Suppressor macrophage (primary cell): ENCODE measurements at places on chromosomes 1 and 21.

- no peak for DNase-seq
Measured at GRCh38 chr1:25361901-25362300, 23.8 kb downstream of the TMEM50A start.

DNA sequence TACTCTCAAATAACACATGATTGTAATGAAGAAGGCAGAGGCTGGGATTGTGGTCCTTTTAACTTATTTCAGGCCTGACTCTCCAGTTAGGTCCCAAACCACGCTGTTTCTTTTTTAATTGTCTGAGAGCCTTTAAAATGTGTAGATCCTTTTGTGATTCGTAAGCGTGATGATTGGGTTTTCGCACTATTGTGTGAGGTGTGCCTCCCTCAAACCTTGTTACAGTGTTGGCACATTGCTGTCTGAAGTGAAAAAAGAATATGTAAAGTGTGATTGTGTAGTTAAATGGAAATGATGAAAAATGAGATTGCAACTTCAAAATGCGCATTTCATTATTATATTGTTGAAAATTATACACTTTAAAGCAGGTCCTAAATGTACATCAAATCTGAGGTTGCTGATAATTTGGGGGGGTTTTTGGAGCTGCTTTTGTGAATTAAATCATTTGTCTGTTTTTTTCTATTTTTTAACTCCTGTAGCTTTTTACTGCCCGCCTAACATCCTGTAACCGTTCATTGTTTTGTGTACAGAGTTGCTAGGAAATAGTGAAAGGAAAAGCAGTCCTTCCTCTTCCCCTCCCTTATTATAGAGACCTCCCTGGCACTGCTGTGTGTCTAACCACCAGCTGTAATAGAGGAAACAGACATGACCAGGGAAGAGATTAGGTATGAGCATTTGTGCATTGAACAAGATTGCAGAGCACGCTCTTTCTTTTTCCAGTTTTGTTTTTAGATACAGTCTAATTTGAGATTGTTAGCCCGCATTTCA lies 43.3 kb downstream of the IARS2 start:
- no peak for DNase-seq

DNA sequence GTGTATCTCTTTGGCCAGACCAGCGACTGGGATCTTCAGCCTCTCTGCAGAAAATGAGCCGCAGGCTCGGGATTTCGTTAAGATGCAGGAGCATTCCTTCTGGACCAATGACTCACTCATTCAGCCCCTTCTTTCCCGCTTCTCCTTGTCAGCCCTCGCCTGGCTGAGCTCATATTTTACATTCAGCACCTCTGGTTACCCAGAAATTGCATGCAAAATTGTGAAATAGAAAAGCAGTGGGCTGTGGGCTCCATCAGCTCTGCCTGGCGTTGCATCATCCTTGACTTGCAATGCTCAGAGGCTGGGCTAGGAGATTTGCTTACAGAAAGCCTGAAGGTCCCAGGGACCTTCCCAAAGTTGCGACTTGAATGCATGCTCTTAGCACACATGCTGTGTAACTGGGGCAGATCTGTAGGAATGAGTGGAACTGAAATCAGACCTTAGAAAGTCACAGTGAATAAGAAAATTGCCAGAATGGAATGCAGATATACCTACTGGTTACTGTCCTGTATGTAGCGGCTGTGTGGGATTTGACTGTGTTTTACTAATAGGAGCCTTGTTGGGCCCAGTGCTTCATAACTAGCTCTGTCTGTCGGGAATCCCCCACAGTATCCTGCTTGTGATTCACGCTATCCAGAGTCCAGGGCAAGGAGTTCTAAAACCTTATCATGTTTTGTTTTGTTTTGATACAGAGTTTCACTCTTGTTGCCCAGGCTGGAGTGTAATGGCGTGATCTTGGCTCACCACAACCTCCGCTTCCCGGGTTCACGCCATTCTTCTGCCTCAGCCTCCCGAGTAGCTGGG lies 444.8 kb downstream of the KIF26B start:
- peak; percentile 87 for DNase-seq

DNA sequence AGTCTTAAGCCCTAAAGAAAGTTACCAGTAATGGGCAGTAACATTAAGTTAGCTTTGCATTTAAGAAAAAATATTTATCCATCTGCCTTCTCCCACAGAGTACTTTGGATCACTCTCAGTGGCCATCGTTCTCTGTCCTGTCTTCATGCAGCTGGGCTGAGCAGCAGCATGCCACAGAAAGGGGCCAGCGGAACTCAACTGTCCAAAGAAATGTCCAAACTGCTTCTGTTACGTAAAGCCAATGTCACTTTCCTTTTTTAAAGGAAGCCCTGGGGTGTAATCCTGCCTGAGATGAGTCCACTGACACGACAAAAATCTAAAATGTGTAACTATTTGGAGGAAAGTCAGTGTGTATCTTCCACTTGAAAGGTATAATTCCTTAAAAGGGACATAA lies 291.6 kb downstream of the SMYD3 start:
- peak; percentile 68 for DNase-seq

GRCh38 chr1:228347181-228347580 lies 59.5 kb downstream of the TRIM11 start:
- no peak for DNase-seq

GRCh38 chr1:218658269-218658668 lies 313.1 kb downstream of the TGFB2 start:
- no peak for DNase-seq

GRCh38 chr1:101101360-101101759 lies 75.8 kb upstream of the DPH5 start:
- no peak for DNase-seq

- DNase-seq, result no peak
Measured at GRCh38 chr1:192887426-192887825, 78.6 kb downstream of the RGS2 start.

- no peak for DNase-seq
Measured at GRCh38 chr1:2135941-2136340, 58.6 kb downstream of the FAAP20 start.

- no peak for DNase-seq
Measured at GRCh38 chr1:86991549-86992186, 77.2 kb downstream of the HS2ST1 start.

GRCh38 chr1:201447903-201448871 lies 20.8 kb downstream of the PHLDA3 start:
- peak; percentile 75 for DNase-seq

GRCh38 chr1:40476924-40477677 lies at the start of gene ZFP69:
TSS of gene ZFP69 (plus strand) at chr1:40477290. CDS start at chr1:40479362, 2,072 bp downstream.
- peak; percentile 76 for DNase-seq

- DNase-seq, result peak; percentile 39
Measured at GRCh38 chr1:228452194-228453021, 34.8 kb upstream of the RNF187 start.

DNA sequence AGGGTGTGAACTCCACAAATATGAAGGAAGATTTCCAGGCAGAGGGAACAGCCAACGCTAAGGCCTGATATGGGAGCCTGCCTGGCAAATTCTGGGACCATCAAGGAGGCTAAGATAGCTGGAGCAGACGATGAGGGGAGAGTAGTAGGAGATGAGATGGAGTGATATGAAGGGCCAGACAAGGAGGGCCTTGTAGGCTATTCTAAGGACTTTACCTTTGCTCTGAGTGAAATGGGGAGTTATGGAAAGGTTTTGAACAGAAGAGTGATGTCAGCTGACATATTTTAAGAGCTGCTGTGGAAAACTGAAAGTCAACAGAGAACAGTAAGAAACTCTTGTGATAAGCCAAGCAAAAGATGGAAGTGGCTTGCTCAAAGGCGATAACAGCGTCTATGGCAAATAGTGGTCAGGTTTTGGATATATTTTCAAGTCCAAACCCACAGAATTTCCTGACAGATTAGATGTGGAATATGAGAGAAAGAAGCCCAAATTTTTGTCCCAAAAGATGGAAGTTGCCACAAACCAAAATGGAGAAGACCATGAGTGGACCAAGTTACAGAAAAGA lies 2.1 kb upstream of the TP53BP2 start:
- DNase-seq, result no peak

DNA sequence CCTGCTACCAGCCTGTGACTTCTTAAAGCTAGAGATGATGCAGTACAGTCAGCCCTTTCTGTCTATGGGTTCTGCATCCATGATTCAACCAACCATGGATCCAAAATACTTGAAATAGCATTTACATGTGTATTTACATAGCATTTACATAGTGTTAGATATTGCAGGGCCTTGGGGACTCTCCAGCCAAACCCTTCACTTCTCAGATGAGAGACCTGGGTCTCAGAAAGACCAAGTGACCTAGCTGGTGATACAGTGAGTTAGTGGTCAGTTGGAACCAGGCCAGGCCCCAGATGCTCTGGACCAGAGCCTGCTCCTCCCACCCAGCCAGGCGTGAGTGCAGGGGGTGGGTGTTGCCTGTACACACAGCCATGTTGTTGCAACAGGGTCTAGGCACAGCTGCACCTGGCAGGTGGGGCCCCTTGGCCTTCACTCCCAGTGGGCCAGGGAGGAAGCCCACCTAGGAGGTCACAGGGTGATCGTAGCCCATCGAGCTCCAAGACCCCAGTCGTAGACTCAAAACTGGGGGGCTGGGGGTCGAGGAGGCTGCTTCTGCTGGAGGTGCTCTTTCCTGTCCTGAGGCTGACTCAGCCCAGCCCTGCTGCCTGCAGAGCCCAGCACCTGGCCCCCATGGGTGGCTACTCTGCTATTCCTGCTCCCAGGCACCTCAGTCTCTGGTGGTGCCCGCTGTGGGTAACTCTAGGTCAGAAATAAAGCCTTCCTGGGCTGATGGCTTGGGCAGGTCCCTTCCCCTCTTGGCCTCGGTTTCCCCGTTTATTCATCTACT lies 7.7 kb downstream of the TMEM61 start:
- DNase-seq, result no peak

DNA sequence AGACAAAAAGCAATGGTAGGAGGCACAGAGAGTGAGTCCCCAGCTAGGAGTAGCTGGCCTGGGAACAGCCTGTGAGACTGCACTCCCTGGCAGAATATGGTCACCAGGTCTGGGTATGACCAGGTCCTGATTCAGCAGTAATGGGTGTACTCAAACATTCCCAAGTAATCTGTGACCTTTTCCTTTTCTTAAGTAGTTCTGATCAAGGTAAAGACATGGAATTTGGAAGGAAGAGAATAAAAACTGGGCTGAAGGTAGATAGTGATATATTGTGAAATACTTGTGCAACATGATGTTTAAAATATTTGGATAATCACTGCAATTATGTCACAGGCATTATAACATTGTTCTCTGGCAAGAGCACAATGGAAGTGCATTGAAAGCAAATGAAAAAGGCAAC lies 147.2 kb upstream of the DPYD start:
- no peak for DNase-seq

DNA sequence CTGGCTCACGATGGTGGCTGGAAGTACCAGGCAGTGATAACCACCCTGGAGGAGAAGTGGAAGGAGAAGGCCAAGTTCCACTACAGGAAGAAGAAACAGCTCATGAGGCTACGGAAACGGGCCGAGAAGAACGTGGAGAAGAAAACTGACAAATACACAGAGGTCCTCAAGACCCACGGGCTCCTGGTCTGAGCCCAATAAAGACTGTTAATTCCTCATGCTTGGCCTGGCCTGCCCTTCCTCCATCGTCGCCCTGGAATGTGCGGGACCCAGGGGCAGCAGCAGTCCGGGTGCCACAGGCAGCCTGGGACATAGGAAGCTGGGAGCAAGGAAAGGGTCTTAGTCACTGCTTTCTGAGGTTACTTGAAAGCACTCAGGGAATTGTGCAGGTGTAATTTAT lies 10.8 kb downstream of the IL24 start:
- DNase-seq, result no peak

- DNase-seq, result no peak
Measured at GRCh38 chr1:117473063-117473462, 105.8 kb downstream of the MAN1A2 start.

DNA sequence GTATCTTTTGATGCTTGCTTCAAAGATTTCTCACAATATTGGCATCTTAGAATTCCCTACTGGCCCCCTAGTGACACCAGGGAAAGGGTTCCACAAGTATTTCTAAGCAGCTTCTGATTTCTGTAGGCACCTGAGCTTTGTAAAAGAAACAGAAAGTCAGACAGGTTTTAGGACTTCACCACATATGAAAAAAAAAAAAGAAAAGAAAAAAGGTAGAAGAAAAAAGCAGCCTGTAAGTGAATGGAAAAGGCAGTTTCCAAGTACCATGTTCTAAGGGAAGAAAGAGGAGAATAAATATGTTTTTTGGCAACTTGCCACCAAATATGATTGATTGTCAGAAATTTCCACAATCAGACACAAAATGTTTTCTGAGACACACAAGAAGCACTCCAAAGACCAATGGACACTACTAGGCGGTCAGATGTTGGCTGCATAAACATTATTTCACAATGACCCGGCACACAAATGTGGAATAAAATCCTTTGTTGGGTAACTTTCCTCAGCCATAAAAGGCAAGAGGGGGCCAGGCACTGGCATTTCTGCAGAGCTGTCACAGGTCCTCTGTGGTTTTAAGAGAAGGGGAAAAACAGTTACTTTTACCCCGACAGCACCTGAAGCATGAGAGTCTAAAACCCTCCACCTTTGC lies 12.7 kb upstream of the CPLANE2 start:
- peak; percentile 37 for DNase-seq

DNA sequence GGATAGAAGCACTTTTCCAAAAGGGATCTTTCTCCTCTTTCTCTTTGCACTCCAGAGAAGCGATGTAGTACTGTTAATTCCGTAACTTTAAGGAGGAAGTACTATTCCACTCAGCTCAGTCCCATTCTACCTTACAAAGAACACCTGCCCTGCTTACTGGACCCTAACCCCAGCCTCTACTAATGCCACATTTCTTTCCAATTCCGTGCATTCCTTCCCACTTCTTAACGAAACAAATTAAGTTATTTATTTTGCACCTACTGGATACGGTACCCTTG lies 511 bp downstream of the NDC1 start:
- DNase-seq, result no peak

DNA sequence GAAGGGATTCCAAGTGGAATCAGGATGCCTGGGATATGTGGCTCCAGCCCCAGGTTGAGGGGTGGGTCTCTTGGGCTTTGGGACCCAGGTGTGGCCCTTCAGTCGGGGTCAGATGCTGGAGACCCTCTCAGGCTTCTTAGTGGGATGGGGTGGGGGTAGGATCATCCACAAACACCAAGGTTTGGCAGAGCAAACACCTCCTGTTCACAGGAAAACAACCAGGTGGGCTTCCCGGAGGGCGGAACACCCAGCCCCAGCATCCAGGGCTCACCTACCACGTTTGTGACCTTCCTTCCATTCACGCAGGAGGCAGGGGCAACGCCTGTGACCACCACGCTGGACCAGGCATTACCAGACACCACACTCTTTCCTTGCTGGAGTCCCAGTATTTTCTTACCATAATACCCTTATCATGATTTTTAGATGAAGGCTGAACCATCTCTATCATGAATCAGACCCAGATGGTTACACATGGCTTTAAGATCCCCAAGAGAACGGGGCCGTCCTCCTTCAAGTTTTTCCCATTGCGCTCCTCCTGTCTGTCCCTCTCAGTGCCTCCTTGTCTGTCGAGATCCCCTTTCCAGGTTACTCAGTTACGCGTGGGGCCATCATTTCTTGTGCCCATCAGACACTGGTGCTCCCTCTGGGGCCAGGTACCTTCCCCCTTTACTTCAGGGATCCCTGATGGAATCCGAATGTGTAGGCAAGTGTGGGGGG lies 428.2 kb downstream of the NPHP4 start:
- no peak for DNase-seq

DNA sequence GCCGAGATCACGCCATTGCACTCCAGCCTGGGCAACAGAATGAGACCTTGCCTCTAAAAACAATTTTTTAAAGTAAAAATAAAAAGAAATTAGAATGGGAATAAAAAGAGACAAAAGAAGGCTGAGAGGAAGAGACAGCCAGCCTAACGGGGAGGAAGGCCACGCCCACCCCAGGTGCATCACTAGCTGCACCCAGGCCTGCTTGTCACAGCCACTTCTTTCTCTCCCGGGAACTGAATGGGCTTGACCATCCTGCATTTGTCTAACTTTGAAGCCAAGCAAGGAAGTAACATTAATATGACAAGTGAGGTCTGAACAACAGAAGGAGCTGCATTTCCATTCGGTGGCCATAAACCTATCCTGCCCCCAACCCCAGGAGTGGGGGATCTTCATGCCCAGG lies 20.8 kb upstream of the EFNA1 start:
- DNase-seq, result no peak
